ENCODE measurements at places on chromosomes 2 and 18. TPM values are rescaled to one million over a fixed set of nuclear protein-coding genes. Genes with fewer than 3 reads are reported as not detected.

DNA sequence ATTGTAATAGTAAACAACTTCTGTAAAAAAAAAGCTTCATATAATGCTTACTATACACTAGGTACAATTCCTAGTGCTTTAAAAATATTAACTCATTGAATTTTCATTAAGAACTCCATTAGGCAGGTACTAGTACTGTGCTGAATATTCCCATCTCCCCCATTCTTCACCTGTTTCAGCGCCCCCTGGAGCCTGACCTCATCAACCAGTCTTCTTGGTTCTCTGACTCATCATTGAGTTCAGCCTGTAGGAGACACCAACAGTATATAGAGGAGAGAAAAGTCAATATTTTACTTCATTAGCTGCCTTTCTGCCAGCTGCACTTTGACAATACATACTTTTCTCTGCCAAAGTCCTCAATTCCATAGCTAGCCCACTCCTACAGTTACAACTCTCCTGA lies 1009.9 kb upstream of the KLHL29 start:
- H3K27me3 ChIP-seq, result no peaks in the 10 kb centered on the region
- H3K36me3 ChIP-seq, result no peaks in the 10 kb centered on the region
- H3K4me3 ChIP-seq, result no peak overlapping the region
- H3K4me1 ChIP-seq, result no peaks in the 10 kb centered on the region
- DNase-seq, result no peak

- peaks cover 50% of the 10 kb centered on the region for H3K36me3 ChIP-seq
- no peak overlapping the region for H3K4me3 ChIP-seq
- peak overlapping the region; percentile 74 for H3K27ac ChIP-seq
- DNase-seq, result peak; percentile 87
- H3K27me3 ChIP-seq, result no peaks in the 10 kb centered on the region
Measured at GRCh38 chr18:8799001-8799400, 93.6 kb downstream of the MTCL1 start.

GRCh38 chr2:135925571-135925970 lies 49.3 kb upstream of the MCM6 start:
- peaks cover 66% of the 10 kb centered on the region for H3K36me3 ChIP-seq
- H3K27me3 ChIP-seq, result no peaks in the 10 kb centered on the region
- H3K4me3 ChIP-seq, result no peak overlapping the region

DNA sequence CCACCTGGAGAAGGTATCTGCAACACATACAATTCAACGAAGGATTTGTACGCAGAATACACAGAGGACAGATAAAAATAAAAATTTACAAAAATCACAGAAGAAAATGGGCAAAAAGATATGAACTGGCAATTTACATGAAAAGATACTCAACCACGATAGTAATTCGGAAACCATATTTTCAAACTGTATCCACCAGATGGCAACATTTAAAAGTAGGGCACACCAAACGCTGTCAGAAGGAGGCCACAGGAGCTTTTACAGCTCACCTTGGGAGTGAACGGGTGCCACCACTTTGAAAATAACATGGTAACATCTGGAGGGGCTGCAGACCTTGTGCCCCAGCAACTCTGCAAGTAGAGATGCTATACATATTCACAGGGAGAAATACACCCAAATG lies 9.8 kb downstream of the KIF1A start:
- H3K36me3 ChIP-seq, result no peaks in the 10 kb centered on the region
- H3K4me3 ChIP-seq, result no peak overlapping the region
- no peak for DNase-seq
- no peak overlapping the region for H3K27ac ChIP-seq
- H3K4me1 ChIP-seq, result no peaks in the 10 kb centered on the region

DNA sequence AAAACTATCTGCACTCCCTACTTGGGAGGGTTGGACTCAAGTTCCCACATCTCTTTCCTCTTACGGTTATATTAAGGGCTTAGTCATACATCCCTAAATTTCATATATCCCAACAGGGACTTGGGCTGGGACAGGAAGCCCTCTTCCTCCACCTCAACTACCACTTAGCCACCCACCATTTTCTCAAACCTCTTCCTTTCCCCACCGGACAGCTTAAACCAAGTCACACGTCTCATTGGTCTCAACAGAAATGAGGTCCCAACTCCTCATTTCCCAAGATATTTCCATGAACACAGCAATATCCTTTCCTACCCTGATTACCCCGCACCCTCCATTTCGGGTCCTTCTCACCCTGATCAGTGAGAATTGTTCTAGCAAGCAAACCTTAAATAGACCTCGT lies 736 bp downstream of the ZSCAN30 start:
- peak; percentile 24 for DNase-seq
- H3K36me3 ChIP-seq, result peaks cover 20% of the 10 kb centered on the region
- H3K4me3 ChIP-seq, result peak overlapping the region; percentile 87

- no peaks in the 10 kb centered on the region for H3K27me3 ChIP-seq
- H3K4me1 ChIP-seq, result no peaks in the 10 kb centered on the region
- no peak for DNase-seq
- no peak overlapping the region for H3K4me3 ChIP-seq
Measured at GRCh38 chr2:48787580-48787979, 32.1 kb upstream of the LHCGR start.

- H3K27ac ChIP-seq, result no peak overlapping the region
- no peaks in the 10 kb centered on the region for H3K4me1 ChIP-seq
- DNase-seq, result no peak
- H3K36me3 ChIP-seq, result no peaks in the 10 kb centered on the region
Measured at GRCh38 chr2:126707941-126708340, 52.0 kb downstream of the GYPC start.

GRCh38 chr2:105721991-105722511 lies 22.7 kb upstream of the NCK2 start:
- no peak overlapping the region for H3K4me3 ChIP-seq
- H3K4me1 ChIP-seq, result no peaks in the 10 kb centered on the region
- H3K36me3 ChIP-seq, result no peaks in the 10 kb centered on the region
- no peak for DNase-seq
- no peak overlapping the region for H3K27ac ChIP-seq
- no peaks in the 10 kb centered on the region for H3K27me3 ChIP-seq

Gene MAP4K3
- polyA plus RNA-seq, result 8.8 TPM

Gene ICOS
- polyA plus RNA-seq, result not detected

Gene PIEZO2
- polyA plus RNA-seq, result not detected

Gene RAB6C
- 0.02 TPM for polyA plus RNA-seq

Gene SERPINB13
- polyA plus RNA-seq, result not detected
